ENCODE measurements at places on chromosomes 2 and 18.

DNA sequence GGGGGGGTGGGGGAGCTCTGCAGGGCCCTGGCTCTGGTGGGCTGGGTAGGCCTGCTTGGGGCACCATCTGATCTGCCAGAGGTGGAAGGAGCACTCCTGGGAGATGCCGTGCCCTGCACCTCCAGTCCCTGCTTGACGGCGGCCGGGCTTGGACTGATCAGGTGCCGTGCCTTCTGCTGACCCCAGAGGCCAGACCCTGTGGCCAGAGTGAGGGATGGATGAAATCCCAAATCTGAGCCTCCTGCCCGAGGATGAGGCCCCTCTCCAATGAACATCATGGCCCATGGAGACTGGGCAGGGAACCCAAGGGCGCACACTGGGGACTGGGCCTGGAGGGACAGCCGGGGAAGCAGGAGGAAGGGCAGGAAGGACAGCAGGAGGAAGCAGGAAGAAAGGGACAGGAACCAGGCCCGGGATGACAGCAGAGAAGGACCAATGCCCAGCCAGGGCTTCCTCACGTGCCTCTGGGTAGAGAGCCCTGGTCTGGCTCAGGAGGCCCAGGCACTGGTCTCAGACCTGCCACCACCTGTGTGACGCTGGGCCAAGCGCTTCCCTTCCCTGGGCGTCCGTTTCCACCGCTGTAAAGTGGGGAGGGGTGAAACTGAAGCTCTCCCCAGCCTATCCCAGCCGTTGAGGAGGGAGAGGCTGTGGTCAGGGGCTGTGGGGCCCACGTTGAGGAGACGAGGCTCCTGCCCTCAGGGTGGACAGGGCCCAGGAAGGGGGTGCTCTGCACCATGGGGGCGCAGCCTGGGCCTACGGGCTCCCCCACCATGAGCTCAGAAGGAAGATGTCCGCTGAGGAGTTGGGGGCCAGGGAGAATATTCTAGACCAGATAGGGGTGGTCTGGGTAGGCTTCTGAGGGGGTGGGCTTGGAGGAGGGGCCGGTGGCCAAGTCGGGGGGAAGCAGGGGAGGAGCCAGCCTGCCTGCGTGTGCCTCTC is 1.0 kb upstream of the GPR35 start:
- no peak for DNase-seq

DNA sequence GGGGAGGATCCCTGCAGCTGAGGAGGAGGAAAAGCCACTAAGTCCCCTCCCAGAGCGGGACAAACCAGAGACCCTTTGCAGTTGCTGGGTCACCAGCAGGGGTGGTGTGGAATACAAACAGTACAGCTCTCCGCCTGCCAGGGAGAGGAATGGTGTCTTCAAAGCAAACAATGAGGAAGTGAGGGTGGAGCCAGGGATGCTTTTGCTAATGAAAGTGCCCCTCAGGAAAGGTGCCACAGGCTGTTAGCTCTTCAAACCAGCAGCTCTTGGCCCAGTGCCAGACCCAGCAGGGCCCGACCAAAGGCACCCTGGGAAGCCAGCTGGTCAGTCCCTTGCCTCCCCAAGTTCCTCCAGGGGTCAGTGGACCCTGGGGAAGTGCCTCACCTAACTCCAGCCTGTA is 102.8 kb downstream of the HIBCH start:
- DNase-seq = peak; percentile 19

DNA sequence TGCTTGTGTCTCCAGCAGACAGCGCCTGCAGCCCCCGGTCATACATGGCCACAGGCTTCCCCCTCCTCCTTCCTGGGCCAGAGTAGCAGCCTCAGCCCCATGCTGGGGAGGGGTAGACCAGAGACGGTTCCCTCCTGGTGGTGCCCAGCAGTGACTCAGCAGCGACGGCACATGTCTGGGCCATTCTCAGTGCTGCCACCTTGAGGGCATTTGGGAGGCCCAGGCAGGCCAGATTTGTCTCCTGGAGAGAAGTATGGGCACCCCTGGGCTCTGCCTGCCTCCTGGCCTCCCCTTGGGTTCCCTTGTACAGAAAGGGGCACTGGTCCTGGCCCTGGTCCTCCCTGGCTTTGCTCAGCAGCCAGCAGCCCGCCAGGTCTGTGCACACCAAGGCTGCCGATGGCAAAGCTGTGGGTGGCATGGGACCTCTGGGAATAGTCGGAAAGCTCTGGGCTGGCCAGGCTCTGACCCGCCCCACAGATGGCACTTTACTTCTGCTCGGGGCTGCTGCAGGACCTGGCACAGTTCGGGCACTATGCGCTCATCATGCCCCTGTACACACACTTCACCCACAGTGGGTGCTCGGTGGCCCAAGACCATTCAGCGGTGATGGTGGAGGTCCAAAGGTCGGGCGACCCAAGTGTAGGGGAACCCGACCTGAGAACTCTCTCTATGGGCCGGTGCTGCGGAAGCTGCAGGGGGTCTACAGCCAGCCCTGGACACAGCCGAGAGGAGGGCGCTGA is 11.4 kb upstream of the ALPI start:
- peak; percentile 80 for DNase-seq

DNA sequence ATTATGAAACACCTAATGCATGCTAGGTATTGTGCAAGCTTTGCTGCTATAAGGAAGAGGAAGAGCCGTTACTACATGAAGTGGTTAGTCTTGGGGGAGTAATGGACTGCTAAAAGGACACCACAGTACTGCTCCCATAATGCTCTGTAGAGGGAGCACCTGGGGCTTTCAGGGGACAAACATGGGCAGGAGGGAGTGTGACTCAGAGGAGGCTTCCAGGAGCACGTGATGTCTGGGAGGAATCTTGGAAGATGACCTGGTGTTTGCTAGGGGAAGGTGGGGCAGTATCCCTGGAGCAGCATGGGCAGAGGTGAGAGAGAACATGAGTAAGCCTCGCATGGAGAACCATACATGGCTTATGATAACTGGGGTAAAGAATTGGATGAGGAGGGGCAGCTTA is 18.8 kb downstream of the MAPK4 start:
- peak; percentile 3 for DNase-seq

DNA sequence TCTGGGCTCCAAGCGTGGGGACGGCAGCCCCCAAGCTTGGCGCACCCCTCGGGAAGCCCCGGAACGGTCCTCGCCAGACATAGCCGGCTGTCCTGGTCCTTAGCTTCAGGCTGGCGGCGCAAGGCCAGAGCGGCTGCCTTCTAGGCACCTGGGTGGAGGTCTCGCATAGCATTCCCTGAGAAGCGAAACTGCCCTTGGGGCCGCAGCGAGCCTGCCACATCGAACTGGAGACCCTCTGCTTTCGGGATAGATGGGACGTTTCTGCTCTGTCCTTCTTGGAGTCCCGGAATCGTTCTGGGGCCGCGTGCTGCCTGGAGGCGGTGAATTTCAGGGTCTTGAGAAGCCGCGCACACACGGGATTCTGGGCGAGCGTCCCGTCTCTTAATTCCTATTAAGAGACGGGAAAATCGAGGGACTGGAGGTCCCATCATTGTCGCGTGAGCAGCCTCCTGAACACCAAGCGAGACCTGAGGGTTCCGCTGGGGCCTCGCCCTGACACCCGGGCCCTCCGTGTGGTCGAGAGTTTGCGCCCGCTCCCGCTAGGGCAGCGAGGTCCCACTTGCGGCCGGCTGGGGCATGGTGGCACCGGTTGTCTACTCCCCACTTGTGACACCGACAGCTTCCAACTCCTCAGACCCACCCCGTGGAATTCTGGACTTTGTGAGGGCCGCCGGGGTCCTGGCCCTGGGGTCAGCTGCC is 9.7 kb upstream of the EN1 start:
- DNase-seq = no peak

DNA sequence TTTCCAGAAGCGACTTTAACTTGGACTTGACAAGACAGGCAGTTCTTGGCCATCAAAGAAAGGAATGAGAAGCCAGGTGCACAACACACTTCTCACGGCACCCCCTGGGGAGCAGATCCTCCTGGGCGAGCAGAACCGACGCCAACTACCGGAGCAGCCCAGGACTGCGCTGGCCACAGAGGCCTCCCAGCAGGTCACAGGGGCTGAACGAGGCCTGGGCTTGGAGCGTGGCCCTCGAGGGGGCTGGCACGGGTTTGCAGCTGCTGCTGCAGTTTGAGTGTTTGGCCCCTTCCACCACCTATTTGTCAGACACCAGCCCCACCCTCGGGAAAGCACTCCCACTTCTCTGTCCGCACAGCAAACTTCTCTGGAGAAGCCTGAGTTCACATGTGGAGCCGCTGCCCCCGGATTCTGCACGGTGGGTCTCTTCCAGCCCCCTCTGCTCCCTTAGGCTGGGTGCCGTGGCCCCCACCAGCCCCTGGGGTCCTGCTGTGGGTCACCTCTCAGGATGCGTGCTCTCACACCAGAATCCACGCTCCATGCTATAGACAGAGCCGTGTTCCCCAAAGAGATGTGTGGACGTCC is 306.7 kb upstream of the SALL3 start:
- DNase-seq = no peak

- no peak for DNase-seq
These were observed 2.4 kb downstream of the EFHD1 start for GRCh38 chr2:232635820-232636219.

GRCh38 chr2:85995648-85996529 is 107.1 kb upstream of the ST3GAL5 start:
- DNase-seq = no peak

- DNase-seq = no peak
These were observed 104.4 kb downstream of the RDH14 start for GRCh38 chr2:18456026-18456425.

GRCh38 chr2:126342457-126342856 is 313.5 kb upstream of the GYPC start:
- DNase-seq = no peak

GRCh38 chr18:27198036-27198435 is 12.9 kb upstream of the CHST9 start:
- DNase-seq = no peak

- DNase-seq = peak; percentile 84
These were observed 23.4 kb upstream of the FAM110C start for GRCh38 chr2:69366-70344.

GRCh38 chr18:36377626-36378025 is 80.1 kb downstream of the FHOD3 start:
- no peak for DNase-seq

- no peak for DNase-seq
These were observed 127.7 kb downstream of the RAPGEF4 start for GRCh38 chr2:172863341-172863740.

DNA sequence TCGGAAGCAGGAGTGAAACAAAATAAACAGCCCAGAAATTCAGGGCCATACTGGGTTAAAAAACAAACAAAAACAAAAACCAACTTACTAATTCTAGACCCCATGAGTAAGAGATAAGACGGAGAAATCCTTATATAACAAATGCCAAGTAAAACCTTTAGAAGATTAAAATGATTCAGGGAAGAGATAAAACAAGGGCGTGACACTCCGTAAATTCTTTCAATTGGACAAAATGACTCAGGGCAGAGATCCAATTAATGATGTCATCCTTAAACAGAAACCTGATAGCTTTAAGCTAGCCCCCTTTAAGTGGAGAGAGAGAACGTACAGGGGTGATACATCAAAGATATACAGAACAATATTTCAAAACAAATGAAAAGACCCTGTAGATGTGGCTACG is 317.4 kb downstream of the NBAS start:
- no peak for DNase-seq

DNA sequence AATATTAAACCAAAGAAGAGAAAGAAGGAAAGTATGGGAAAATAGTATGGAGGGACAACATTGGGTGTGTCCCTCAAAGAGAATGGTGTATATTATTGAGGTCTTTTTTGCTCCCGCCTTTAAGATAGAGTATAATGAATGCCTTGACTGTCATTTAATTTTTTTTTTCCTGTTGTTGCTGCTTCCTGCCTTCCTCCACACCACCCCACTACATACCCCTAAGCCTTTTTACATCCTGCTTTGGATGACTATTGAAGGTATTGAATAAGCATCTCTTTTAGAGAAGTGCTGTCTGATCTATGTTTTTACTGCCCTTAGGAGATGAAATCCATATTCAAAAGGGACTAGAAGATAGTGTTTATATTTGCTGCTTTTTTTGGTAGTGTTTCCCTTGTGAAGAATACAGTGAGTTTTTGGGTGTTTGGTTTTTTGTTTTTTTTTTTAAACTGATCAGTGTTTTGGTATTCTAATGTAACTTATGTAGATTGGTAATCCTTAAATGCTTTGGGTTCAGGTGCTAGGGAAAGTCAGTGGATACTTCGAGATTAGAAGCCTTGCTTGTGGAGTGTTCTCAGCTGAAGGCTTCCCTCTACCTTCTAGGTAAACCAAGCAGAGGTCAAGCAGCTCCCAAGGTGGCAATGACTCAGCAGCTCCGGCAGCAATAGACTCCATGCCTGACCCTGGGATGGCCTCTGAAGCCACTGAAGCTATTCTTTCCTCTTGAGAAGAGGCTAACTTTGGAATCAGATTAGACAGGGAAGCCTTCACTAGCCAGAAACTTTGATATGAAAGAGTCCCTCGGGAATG is 5.0 kb downstream of the FZD7 start:
- peak; percentile 77 for DNase-seq

GRCh38 chr2:37263839-37264238 is 32.4 kb downstream of the NDUFAF7 start:
- DNase-seq = no peak

DNA sequence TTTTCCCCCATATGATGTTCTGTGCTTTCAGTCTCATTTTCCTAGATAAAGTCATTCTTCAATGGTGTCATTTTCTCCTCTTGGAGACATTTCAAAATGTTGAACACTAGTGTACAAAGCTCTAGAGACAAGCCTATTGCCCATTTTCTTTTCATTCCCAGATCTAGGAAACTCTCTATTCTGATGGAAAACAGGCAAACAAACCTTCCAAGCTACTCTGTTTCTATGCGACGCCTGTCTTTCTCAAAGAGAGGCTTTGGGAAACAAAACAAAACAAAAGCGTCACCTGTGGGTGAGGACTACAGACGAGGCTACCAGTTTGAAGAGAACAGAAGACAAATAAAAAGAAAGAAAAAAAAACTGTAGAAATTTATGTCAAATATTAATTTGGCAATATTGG is 311.0 kb downstream of the CBLN2 start:
- DNase-seq = no peak

DNA sequence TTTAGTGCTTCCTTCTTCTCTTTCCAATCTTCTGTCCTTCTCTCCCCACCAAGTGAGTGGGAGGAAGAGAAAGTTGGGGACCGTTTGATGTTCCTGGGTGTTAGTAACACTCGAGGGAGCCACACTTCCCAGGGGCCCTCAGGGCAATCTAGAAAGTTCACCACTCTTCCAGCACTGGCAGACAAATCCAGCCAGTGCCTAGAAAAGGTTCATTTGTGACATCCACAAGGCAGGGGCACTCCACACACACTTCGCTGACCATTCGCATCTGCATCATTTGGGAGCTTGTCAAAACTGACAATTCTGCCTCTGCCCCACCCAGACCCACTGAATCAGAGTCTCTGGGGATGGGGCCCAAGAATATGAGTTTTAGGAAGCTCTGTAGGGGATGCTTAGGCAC is 86.8 kb upstream of the ST3GAL5 start:
- no peak for DNase-seq

GRCh38 chr2:72583376-72583775 is 242.5 kb downstream of the EXOC6B start:
- no peak for DNase-seq

- no peak for DNase-seq
These were observed 58.7 kb downstream of the SLC40A1 start for GRCh38 chr2:189521699-189522434.

Data from HT-29 (cell line).